ENCODE measurements at places on chromosomes 12 and 14.

- no peak for DNase-seq
These were observed 77.8 kb downstream of the MYF5 start for GRCh38 chr12:80794551-80794950.

- DNase-seq: no peak
These were observed 4.5 kb downstream of the SUOX start for GRCh38 chr12:56001487-56002100.

DNA sequence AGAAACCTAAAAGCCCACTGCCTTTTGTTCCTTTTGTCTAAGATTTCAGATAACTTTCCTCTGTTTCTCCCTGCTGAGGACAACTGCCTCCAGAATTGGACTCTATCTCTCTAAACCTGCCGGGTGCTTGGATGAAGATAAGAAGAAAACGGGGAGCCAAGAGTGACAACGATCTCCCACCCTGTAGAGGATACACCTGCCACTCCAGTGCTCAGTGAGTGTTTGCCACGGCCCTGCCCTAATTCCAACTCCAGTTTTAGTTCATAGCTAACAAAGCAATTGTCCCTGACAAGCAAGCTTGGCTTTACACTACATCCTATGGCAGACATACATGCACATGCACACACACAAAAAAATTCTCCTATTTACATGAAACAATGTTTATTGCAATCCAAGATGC lies 39.3 kb downstream of the EPS8 start:
- DNase-seq: no peak

DNA sequence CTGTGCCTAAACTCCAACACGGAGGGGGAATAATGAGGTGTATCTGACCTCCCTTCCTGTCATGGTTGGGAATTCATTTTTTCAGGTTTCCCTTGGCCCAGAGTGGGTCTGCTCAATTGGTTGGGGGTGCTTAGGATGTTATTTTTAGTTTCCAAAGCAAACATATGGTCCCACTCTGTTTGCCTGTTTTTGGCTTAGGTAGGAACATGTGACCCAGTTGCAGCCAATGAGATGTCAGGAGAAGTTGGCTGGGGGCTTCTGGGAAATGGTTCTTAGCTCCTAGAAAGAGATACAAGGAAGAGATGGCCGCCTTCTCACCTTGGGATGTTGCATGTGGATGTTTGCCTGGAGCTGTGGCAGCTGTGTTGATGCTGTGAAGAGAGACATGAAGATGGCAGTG lies 147.9 kb upstream of the RFLNA start:
- no peak for DNase-seq

DNA sequence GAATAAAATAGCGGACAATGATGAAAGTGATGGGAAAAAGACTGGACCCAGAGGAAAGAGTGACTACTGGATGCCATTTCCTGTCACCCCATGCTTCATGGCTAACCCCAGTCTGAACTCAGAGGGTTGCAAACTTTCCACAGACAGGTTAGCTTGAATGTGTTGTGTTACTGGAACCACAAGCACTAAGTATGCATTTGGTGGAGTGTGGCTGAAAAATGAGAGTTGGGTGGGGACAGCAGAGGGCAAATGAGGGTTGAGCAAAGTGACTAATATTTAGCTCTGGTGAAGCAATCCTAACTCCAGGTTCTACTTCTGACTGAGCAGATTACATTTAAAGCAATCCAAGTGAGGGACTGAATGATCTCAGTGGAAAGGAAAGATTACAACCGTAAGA lies 1.6 kb downstream of the SLC16A7 start:
- no peak for DNase-seq

DNA sequence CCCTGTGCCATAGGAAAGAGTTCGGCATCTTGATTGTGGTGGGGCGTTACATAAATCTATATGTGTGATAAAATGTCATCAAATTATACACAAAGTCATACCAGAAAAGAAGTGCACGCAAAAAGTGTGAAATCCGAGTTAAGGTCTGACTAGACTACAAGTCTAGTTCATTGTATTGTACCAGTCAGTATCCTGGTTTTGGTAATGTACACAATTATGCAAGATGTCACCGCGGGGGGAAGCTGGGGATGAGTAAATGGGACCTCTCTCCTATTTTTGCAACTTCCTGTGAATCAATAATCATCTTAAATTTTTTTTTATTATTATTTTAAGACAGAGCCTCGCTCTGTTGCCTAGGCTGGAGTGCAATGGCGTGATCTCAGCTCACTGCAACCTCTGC lies 43.2 kb upstream of the BCL11B start:
- DNase-seq: no peak

GRCh38 chr14:102828151-102828550 lies 50.9 kb downstream of the TRAF3 start:
- DNase-seq: no peak

DNA sequence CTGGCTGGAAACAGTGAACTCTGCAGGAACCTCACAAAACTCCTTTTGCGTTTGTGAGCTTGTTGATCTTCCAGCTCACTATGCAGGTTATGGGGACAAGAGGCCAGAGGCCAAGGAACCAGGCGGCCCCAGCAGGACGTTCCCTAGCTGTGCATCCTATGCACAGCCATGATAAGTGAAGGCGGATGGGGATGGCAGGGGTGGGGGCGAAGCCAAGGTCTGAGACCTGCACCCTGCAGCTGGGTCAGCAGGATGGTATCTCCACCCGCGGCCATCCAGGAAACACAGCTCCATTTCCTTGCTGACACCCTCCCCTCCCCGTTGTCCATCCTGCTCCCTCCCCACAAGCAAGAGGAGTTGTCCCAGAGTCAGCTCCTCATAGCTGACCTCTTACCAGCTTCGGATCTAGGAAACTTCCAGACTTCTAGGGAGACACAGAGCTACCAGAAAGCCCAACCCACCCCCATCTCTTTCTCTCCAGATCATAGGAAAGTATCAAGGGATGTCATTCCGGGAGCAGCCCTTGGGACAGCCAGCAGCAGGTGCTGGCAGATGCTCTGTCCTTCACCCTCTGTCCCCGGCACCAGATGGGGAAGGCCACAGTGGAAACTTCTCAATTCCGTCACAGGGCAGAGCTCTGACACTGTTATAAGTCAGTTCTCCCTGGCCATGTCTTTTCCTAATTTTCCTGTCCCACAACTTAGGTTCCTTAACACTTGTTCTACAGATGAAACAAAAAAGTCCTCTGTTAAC lies 9.4 kb downstream of the ZBTB39 start:
- DNase-seq: peak; percentile 58

Data from NCI-H524 (cell line).